Esophagus squamous epithelium (tissue), 5 donors: ENCODE measurements at places on chromosomes 7 and 10.

DNA sequence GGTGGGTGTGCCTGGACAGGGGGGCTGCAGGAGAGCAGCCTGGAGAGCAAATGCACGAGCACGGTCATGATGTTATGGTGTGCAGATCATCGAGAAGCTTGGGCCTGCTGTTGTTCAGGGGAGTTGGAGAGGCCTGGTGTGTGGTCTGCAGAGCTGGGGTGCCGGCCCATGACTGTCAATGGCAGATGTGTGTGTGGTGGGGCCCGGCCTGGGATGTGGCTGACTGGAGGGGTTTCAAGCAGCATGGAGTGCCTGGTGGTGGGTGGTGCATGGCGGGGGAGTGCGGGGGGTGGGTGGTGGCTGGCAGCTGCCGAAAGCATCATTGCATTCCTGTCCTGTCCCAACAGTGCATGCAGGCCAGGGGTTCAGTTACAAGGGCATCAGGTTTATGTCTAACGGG lies 122.6 kb downstream of the DOCK1 start:
- DNase-seq: no peak

DNA sequence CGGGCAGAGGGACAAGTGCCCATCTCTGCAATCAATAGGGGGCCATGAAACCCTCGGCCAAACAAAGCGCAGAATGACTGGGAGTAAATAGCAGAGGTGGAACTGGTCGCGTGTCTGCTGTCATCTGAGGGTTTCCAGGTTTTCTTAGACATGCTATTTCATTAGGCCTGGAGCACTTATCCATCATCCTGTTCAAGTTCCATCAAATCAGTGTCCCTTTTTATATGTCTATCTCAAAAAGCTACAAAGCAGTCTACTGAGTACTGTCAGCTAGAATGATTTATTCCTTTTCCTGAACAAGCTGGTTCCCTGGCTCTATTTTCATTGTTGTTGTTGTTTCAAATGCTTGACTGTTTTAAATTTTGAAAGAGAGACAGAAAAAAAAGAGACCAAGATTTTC lies 590.5 kb downstream of the PARD3 start:
- DNase-seq: no peak

DNA sequence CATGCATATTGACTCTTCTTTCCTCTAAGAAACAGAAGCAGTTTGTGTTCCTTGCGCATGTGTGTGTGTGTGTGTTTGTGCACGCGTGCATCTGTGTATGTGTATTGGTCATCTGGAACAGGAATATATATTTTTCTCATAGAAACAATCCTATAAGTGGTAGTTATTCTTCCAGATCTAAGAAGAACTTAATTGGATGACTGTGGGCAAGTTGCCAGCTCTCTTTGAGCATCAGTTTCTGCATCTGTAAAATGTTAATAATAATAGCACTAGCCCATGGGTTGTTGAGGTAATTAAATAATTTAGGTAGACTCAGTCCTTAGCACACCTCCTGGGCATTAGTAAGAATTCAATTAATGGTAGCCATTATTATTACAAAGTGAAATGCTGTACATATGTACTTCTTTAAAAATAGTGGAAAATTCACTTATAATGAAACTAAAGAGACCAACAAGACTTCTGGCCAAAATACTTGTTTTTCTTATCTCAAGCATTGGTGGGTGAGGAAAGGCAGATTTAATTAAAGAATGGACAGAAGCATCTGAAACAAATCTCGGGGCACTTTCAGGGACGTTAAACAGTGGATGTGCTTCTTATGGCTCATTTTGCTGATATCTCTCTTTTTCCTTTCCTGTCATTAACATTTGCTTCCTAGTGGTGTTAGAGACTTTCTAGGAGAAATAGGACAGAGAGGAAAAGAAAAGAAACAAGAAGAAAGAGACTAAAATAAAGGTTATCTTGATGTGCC lies 124.9 kb upstream of the HABP2 start:
- DNase-seq: no peak

GRCh38 chr7:94656658-94656924 lies 658 bp upstream of the SGCE start:
- no peak for DNase-seq

GRCh38 chr10:109824206-109824605 lies 99.1 kb downstream of the XPNPEP1 start:
- no peak for DNase-seq

- DNase-seq: no peak
Measured at GRCh38 chr10:70101668-70102067, 31.0 kb downstream of the AIFM2 start.

- no peak for DNase-seq
Measured at GRCh38 chr10:94183666-94184264, 179.0 kb downstream of the NOC3L start.

DNA sequence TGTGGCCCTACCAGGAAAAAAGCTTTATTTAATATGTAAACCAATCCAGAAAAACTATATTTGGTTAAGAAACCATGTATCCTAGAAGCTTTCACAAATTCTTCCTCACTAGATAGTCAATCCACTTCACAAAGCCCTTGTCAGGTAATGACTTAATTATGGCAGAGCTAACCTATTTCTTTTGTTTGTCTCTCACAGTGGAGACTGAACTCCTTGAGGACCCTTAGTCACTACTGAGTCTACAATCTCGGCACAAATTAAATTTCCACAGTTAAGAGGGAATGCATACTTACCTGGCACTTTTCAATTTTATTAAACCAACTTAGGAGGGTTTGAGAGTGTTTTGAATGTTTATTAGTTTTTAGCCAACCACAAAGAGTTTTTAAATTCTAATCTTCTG lies 23.0 kb downstream of the WAPL start:
- DNase-seq: no peak

DNA sequence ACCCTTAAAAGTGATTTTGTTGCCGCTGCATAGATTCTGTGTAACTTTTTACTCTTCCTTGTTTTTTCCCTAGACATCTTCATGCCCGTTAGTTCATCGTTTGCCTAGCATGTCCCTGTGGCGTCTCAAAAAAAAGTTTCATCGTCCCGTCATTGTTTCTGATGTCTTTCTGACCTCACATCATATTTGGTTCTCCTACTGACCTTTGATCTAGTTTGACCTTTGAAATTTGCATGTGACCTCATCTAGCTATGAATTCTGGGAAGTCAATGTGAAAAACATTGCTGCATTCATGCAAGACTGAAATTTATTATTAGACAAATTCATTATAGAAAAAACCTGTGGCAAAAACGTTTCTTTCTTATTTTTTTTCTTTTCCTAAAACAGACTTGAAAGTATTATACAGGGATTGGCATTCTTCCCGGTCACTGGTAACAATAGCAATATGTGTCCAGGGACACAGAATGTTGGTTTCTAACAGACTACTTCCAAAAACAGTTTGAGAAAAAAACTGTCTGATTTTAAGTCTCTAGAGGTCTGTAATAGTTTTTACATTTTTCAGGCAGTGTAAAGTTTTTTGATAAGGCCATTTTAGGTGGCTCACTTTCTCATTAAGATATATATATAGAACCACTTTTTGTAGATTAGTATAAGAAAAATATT lies 280.9 kb downstream of the USP6NL start:
- DNase-seq: no peak
